ENCODE measurements at places on chromosomes 1 and 21.

DNA sequence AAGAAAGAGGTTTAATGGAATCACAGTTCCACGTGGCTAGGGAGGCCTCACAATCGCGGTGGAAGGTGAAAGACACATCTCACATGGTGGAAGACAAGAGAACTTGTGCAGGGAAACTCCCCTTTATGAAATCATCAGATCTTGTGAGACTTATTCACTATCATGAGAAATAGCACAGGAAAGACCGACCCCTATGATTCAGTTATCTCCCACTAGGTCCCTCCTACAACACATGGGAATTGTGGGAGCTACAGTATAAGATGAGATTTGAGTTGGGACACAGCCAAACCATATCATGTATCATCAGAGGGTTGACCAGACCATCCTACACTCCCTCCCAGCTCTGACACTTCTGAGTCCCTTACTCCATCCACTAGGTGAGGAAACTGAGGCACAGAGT is 143.9 kb upstream of the KLHDC7A start:
- no peak for DNase-seq

DNA sequence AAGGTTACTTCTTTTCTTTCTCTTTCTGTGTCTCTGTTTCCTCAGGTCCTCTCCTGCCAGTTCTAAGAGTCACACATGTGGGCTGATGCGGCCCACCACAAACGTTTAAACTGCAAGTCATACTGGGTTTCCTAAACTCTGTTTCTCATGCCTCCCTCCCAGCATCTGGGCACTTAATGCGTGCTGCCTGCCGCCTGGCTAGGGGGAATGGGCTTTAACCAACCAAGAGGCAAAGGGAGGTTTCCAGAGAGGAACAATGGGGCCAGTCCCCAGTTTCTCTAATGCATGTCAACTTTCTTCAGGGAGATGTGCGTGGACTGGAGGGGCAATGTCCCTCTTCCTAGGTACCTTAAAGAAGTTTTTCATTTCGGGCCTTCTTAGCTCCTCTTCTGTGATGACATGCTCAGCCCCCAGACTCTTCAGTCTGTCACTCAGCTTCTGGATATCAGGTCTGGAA is 19.9 kb upstream of the SRSF4 start:
- DNase-seq, result no peak

DNA sequence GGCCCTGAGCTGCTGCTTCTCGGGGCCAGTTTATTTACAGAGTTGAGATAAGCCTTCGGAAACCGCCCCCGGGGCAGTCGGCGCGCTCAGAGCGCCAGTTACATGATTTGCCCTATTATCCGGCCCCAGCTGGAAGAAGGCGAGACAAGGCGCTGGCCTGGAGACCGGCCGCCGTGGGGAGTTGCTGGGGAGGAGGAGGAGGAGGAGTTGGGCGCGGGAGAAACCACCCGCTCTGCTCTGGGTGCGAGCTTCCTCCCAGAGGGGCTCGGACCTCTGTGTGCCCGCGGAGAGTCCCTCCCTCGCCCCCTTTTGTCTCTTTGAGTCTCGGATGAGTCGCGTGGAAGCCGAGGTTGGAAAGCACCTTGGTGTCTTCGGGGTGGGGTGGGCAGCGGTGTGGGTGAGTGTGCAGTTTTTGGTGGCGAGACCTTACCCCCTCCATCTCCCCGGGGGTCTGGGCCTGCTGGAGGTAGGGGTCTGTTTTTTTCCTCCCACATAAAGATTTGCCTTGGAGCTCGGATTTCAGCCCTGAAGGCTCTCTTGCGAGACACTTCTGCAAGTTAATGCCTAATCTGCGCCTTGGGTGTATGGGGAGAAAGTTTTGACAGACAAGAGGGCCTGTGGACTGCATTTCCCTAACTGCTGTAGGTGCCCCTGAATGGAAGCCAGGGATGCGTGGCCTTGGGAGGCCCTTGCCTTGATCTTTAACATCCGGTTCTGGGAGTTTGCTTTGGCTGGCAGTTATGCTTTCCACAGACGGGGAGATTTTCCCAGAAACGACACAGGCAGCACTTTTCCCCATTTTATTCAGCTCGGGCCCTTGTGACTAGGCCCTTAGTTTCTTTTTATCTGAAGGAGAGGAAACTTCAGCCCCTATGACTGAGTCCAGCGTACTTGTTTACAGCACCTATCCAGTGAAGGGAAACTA is 80.0 kb downstream of the NDUFS5 start:
- no peak for DNase-seq

GRCh38 chr1:31848381-31848897 is 32.6 kb upstream of the SPOCD1 start:
- DNase-seq, result no peak

DNA sequence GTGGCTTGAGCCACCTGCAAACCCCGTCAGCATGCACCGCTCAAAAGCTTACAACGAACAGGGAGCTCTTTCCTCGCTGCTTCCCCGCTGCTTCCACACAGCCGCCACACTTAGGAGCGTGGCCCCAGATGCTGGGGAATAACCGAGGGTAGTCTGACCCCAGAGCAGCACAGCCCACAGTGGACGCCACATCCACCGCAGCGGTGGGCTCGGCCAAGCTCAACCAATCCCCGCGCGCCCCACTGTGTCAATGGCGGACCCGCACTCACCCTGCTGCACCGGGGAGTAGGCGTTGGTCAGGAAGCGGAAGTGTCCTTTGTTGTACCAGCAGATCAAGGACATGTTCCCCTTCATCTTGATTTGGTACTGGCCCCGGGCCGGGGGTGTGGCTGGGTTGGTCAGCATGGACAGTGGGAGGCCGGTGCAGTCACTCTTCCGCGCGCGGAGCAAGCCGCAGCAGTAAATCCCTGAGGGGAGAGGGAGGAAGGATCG is 93.5 kb downstream of the PGBD5 start:
- DNase-seq, result no peak

GRCh38 chr1:3610527-3611169 is 660 bp downstream of the MEGF6 start:
- no peak for DNase-seq

GRCh38 chr1:7265771-7266371 is 480.6 kb downstream of the CAMTA1 start:
- no peak for DNase-seq

- DNase-seq, result no peak
These were observed 31.0 kb downstream of the KIF21B start for GRCh38 chr1:200992382-200993048.

GRCh38 chr1:29830383-29830782 is 594.1 kb downstream of the PTPRU start:
- no peak for DNase-seq

GRCh38 chr1:116152577-116152943 is 41.4 kb downstream of the MAB21L3 start:
- no peak for DNase-seq

DNA sequence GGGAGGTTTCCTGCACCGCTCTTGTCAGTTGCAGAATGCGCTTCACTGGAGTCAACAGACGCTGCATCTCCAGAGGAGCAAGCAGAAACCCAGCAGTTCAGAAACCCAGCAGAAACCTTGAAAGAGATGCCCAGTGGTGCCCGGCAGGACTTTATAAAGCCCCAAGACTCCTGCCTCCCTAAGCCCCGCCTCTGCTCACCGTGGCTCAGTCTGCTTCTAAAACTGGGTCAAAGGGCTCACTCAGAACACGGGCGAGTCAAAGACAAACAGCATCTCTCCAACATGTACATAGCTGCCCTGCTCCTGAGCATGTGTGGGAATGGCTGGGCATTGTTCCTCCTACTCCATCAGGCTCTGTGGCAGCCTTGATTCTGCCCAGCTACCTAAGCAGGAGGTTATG is at the start of gene HMGCS2:
HMGCS2 (minus strand) TSS at position 128 of the 400 bp plus-strand sequence; CDS start at position 67, 61 bp downstream.
- DNase-seq, result no peak

GRCh38 chr1:198141668-198142351 is 15.0 kb upstream of the NEK7 start:
- no peak for DNase-seq

DNA sequence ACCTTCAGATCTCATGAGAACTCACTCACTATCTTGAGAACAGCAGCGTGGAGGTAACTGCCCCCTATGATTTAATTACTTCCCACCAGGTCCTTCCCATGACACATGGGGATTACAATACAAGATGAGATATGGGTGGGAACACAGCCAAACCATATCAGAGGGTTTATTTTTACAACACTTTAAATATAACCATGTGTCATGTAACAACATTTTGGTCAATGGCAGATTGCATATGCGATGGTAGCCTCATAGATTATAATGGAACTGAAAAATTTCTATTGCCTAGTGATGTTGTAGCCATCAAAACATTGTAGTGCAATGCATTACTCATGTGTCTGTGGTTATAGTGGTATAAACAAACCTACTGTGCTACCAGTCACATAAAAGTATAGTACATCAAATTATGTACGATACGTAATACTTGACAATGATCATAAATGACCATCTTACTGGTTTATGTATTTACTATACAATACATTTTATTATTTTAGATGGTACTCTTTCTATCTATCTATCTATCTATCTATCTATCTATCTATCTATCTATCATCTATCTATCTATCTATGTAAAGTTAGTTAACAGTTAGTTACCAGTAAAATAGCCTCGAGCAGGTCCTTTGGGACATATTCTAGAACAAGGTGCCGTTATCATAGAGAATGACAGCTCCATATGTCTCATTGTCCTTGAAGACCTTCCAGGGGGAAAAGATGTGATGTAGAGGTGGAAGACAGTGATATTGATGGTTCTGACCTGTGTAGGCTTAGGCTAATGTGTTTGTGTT is 12.6 kb upstream of the S100B start:
- no peak for DNase-seq

DNA sequence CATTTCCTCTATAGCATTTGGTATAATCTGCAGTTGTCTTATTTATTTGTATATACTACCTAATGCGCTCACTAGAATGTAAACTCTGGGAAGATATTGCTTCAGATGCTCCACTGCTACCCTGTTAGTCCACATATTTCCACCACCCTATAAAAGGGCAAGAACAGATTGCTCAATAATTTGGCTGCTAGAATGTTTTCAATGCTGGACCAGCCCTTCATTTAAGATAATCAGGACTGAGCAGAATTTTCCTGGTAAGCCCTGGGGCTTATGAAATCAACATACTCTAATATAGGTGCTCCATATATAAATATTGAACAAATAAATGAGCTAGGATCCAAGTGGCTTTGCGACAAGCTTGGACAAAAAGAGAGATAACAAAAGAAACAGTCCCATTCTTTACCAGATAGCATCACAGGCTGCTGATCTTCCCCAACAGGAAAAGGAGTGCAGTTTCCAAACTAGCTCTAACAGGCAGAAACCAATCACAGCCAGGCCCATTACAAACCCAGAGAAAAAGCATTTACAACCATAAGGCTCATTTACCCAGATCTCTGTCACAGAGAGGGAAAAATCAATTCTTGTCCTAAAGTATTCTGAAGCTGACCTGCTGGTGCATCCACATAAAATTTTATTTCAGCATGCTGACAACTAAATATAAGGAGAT is 8.3 kb downstream of the BCAR3 start:
- DNase-seq, result no peak

DNA sequence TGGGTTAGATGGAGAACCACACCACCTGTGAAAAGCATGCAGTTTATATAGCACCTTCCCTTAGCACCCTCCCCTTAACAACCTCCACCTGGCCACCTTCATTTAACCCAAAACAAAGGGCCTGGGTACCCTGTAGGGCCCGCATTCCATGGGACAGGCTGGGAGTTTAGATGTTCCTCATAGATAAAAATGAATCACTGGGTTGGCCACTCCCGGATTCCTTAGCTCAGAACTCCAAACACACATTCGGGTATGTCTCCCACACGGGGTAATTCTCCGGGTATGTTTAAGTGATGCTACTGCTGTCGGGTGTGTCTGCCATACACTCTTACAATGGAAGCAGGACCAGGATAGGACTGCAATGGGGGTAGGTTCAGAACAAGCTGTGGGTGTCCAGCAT is 43.9 kb upstream of the FOXO6 start:
- no peak for DNase-seq

DNA sequence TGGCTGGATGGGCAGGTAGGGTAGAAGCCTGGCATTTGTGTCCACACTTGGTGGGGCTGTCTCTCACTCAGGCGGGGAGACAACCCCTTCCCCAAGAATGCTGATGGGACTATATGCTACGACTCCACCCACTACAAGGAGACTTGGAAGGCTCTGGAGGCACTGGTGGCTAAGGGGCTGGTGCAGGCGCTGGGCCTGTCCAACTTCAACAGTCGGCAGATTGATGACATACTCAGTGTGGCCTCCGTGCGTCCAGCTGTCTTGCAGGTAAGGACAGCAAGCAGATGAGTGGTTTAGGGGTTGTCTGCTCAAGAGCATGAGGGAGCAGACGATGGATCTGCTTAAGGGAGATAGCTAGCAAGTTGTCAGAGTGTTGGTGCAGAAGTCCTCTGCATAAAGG is 15.9 kb upstream of the NASP start:
- DNase-seq, result no peak

GRCh38 chr1:68293609-68294366 is 61.5 kb upstream of the WLS start:
- no peak for DNase-seq

DNA sequence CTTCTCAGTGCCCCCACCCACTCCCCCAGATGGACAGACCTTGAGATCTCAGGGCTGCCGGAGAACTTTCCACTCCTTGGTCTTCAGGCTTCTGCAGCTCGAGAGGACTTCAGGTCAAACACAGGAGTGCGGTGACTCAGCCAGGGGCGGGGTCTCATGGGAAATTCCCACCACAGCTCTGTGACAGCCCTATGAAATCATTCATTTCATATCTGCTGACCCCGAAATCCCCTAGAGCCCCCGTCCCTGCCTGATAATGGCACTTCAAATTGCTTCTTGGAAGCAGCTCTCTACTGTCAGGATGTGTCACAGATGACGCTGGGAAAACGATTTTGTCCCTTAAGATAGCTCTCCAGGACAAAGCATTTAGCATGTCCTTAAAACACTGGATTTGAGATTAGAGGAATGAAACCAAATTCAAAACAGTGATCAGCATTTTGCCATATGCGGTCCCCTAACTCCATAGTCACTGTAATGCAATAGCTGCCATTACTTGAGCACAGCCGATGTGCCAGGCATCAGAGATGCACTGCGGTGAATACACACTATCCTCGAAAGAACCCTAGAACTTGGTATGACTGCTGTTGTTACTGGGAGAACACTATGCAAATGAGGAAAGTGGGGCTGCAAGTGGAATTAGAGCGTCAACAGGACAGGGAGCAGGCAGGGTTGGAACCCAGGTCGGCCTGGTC is at the start of gene TNFRSF9:
TNFRSF9 (minus strand) TSS at position 95 of the 692 bp plus-strand sequence. CDS start 845 bp downstream, outside the sequence.
- no peak for DNase-seq

DNA sequence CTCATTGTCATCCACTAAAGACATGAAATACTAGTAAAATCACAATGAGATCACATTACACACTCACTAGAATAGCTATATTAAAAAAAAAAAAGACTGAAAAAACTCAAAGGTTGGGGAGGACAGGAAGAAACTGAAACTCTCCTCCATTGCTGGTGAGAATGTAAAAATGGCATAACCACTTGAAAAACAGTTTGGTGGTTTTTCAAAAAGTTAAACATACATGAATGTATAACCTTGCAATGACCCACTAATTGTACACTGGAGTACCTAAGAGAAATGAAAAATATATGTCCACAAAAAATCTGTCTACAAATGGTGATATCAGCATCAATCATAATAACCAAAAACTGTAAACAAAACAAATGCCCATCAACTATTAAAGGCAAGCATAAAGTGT is 44.0 kb downstream of the NRIP1 start:
- DNase-seq, result no peak

Measured in substantia nigra (tissue), 51 donors.